ENCODE measurements at places on chromosomes 7 and 10.

GRCh38 chr7:18132811-18133210 lies 105.2 kb upstream of the PRPS1L1 start:
- no peak for DNase-seq

DNA sequence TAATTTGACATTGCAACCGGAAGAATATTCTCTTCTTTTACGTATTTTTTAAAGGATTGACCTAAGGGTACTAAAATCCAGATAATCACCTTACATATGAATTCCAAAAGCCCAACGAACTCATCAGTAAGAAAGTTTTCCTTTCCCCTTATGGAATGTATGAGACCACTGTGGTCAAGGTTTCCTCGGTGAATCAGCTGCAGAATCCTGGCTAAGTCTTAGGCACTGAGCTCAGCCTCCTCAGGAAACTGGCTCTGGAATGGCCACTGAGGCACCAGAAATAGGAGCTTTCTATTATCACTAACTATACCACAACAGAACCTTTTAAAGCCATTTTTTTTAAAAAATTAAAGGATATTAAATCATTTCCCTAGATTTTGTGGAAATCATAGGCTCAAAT lies 21.0 kb downstream of the SVIL start:
- no peak for DNase-seq

DNA sequence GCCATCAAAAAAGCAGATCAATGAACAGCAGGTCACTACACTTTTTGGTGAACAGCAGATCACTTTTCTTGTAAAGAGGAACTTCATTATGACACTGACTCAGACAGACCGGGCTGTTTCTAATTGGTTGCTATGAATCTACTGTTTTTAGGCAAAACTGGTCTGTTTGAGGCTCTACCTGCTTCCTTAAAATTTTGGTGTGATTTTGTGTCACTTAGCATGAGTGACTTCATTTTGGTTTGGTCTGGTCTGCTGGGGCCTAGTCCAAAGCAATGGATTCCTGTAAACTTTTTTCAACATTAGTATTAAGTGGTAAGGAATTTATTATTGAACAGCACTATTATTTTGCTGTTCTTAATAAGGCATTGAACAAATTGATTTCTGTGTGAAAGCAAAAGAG lies 41.8 kb upstream of the C10orf71 start:
- no peak for DNase-seq

- DNase-seq, result no peak
Measured at GRCh38 chr10:129116371-129116770, 350.7 kb upstream of the MGMT start.

DNA sequence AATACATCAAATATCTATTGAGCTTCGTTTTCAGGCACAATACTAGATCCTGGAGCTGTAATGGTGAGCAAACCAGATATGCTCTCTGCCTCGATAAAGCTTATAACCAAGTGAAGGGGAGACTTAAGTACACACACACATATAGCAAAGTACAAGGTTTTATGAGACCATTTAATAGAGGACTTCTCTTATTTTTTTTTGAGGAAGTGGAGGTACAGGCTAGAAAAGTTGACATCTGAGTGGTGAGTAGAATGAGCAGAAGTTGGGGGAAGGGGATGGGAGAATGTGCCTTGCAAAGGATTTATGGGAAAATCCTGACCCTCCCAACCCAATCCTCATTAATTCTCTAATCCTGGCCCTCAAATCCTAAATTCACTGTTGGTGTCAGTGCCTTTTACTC lies 7.7 kb downstream of the CCDC136 start:
- no peak for DNase-seq

GRCh38 chr7:151313857-151314256 lies 27.8 kb upstream of the NUB1 start:
- no peak for DNase-seq

- DNase-seq, result no peak
Measured at GRCh38 chr10:77182803-77183202, 454.8 kb downstream of the KCNMA1 start.

DNA sequence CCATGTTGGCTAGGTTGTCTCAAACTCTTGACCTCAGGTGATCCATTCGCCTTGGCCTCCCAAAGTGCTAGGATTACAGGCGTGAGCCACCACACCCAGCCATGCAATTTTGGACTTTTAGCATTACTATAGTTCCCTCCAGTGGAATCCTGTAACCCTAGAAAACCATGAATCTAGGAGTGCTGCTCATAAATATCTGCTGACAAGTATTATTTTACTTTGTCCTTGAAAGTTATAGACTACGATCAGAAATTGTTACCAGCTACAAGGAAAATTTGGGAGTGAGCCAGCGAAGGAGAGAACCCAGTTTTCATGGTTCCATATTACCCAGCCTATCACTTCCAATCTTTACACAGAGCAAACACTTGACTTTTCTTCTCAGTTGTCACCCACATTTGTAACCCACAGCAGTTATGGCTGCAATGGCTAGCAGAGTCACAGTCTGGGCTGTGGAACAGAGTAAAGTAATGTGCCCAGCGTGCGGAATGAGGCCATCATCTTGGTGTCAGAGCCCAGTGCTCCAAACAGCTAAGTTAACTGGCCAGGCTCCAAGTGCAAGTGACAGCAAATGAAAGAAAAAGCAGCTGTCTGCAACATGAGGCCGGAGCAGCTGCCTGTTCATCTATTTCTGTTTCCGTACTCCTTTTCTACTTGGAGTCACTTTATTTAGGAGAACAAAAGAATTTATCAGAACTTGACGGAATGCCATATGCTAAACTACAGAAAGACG lies 29.9 kb downstream of the ZC3HC1 start:
- DNase-seq, result no peak

GRCh38 chr7:96612034-96612433 lies 97.6 kb downstream of the SEM1 start:
- no peak for DNase-seq

- DNase-seq, result peak; percentile 23
Measured at GRCh38 chr10:59240582-59241183, 64.2 kb downstream of the PHYHIPL start.

- DNase-seq, result no peak
Measured at GRCh38 chr10:69960606-69960987, 92.0 kb upstream of the MACROH2A2 start.

GRCh38 chr10:79610601-79611191 lies at the start of gene SFTPA1:
Gene SFTPA1, plus strand, starts transcription at chr10:79610939. Its CDS starts 887 bp downstream, at chr10:79611826.
- DNase-seq, result no peak

DNA sequence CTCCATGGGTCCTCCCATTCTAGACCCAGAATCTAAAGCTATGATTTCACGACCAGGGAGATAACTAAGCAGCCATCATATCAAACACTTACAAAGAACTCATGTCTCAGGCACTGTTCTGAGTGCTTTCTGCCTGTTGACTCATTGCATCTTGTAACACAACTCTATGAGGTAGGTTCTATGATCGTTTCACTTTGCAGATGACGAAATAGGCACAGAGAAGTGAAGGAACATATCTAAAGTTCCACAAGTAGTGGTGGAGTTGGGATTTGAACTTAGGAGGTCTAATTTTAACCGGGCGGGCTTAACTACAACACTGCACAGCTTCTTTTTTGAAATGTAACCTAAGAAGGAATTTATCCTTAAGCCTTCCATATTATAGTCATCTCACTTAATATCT lies 2.9 kb downstream of the RBP4 start:
- no peak for DNase-seq

GRCh38 chr7:148260599-148260998 lies 330.0 kb upstream of the C7orf33 start:
- DNase-seq, result no peak

DNA sequence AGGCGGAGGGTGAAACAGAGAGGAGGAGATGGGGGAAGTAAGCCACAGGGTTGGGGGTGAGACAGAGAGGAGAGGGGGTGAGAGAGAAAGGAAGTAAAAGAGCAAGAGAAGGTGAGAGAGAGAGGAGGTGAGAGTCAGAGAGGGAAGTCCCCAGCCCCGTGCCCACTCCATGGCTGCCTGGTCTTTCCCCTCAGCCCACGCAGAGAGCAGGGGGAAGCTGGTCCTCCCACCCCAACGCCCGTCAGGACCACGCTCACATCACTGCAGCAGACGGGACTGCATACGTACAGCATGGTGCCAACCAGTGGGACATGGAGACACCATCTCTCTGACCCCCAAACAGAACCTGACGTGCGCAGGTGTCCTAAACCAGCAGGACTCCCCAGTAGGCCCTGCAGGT lies 12.1 kb upstream of the PDGFA start:
- DNase-seq, result no peak

DNA sequence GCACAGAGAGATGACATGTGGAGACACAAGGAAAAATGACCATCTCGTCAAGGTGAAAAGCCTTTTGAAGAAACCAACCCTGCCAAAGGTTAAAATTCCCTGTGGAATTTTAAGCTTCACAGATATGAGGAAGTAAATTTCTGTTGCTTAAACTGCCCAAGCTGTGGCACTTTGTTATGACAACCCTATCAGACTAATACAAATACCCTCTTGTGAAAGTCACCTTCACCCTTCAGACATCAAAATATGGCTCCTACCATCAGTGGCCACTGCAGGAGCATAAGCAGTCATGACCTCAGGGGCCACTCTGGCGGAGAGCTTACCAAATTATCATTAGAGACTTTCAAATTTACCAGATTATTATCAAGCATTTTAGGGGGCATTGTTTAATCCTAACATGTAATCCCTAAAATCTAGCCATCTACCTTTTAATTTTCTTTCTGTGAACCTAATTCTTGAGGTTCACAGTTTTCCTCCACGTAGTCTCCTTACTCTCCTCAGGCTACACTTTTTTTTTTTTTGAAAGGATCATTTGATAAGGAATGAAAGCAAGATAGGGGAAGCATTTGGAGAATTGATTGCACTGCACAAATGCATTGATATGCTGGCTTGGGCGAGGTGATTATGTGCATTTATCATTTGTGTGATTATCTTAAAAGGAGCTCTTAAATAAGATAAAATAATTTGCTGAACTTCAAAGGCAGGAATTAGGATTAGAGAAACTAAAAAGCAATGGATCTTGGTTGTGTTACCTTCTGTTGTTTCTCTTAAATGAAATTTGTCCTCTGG lies 90.3 kb downstream of the TMEM168 start:
- no peak for DNase-seq

DNA sequence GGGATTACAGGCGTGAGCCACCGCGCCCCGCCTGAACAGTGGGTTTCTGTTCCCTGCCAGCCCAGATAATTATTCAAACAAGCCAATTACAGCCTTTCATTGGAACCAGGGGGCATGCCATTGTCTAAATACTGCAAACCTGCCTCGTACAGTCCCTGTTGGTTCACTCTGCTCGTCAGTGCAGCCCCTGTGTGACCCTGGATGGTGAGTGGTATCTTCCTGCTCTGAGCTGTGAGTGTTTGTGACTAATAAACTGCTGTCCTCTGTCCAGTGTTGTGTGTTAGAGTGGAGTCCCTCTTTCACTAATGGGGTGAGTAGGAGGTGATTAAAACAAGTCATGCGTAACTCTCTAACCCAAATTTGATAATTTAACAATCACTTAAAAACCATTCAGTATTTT lies 176.5 kb upstream of the FAM3C start:
- DNase-seq, result no peak

DNA sequence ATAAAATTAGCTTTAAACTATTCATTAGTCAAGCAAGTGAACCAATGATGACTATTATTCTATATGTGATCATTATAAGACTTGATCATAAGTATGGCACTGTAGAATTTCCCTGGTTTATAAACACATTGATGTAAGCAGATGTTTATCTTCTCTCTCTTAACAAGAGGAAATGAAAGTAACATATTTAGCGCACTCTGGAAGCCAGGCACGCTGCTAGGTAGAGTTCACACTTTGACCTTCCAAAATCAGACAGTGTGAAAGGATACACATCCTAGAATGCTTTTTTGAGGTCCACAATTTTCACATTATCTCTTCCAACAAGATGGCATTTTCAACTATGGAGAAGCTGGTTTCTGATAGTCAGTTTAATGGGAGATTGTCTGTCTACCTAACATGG lies 529.4 kb upstream of the IGFBP3 start:
- no peak for DNase-seq

- no peak for DNase-seq
Measured at GRCh38 chr7:144769352-144769751, 66.5 kb downstream of the TPK1 start.

DNA sequence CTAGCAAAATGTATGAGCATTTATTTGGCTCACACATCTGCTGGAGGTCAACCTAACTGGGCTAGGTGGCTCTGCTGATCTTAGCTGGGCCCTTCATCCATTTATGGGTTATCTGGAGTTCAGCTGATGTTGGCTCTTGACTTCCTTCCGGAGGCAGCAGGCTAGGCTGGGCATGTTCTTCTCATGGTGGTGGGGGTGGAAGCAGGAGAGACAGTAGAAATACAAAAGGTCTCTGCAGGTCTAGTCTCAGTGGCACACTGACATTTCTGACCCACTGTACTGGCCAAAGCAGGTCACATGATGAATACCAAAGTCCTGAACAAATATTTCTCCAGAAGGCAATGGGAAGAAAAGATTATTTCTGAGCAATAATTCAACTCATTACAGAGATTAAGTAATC lies 334.6 kb downstream of the CRPPA start:
- no peak for DNase-seq

DNA sequence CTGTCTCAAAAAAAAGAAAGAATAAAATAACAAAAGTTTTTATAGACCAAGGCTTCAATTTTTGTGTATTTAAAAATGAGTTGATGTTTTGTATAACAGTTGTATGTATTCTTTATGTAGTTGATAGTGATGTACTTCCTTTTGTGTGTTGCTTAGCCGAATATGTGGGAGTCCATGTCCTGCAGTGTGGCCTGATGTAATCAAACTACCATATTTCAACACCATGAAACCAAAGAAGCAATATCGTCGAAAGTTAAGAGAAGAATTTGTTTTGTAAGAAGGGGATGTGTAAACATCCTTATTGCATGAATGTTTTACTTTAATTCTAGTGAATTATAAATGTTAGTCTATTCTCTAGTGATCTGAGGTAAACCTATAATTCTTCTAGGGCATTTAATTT lies 56.6 kb downstream of the MPLKIP start:
- no peak for DNase-seq

DNA sequence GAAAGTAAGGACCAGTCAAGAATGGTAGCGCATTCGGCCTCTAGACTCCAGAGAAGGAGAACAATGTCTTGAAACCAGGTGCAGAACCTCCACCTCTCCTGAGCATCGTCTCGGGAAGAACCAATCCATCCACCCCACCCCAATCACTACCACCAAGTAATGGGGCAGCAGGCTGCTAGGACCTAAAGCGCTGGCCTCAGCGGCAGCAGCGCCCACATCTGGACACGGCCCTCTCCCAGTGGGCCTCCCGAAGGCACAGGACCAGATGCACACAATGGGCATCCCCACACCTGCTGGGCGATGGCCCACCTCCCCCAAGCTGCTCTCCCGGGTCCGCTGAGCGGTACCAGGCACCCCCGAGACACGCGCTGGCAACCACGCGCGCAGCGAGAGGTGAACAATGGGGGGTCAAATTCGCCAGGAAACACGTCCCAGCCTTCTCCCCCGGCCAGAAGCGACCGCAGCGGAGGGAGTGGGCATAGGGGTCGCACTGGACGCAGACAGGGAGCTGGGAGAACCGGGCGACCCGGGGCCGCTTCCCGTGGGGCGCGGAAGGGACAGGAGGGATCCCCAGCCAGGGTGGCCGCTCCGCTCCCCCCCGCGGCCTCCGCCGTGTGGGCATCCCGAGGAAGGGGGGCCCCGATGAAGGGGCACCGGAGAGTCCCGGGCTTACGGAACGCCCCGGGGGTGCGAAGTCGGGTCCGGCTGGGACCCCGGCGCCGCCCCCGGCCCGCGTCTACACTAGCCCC lies 506 bp downstream of the CTTNBP2 start:
- DNase-seq, result no peak

GRCh38 chr7:36346260-36346831 lies 43.3 kb upstream of the ANLN start:
- no peak for DNase-seq

Data from SK-N-SH (cell line).